ENCODE measurements at places on chromosomes 7 and 10.

DNA sequence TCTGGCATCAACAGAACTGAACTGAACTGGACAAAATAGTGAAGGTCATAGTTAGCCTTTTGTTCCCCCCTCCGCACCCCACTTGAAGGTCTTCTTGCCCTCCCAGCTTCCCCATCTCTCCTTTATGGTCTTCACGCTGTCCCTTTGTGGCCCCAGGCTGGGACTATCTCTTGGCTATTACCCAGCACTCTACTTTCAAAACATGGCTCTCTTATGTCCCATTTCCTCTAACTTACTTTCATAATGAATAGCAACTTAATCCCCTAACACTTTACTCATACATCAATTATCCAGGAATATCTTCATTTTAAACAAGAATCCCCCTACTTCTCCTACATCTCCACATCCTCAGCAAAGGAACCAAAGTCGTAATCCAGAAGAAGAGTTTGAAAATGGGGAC lies 135.3 kb upstream of the ITGB1 start:
- DNase-seq = no peak

DNA sequence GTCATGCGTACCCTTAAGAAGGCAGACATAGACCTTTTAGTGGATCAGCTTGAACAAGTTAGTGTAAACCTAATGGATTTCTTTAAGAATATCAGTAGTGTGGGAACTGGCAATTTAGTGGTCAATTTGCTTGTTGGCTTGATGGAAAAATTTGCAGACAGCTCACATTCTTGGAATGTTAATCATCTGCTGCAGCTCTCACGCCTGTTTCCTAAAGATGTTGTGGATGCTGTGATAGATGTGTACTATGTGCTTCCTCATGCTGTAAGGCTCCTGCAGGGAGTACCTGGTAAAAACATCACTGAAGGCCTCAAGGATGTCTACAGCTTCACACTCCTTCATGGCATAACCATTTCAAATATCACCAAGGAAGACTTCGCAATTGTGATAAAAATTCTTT lies 103.4 kb downstream of the ABCA13 start:
- no peak for DNase-seq

DNA sequence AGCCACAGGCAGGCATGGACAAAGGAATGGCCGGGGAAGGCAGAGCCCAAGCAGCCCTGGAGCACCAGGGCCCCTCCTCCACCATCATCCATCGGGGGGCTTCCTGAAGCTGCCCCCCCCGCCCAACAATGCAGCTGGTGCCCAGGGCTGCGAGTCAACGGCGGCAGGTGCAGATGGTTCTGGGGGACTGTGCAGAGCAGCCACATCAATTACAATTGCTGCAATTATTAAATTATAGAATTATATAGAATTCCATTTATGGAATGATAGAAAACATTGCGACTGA lies 28.3 kb downstream of the EBF3 start:
- no peak for DNase-seq

- no peak for DNase-seq
Observed at GRCh38 chr10:31604096-31604495, 285.1 kb downstream of the ZEB1 start.

DNA sequence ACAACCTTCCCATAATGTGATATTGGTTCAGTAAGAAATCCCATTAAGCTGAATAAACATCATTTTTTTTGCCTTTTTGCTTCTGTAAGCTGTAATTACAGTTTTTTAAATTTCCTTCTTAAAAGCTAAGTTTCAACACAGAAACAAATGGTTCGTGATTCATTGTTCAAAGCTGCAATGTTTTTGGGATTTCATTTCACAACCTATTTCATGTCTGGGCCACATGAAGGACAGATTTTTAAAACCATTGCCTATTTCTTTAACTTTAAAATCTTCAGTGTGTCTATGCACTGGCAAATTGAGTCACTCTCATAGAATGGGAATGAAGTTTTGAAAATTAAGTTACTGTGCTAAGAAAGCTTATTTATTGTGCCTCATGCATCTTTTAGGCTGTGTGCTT lies 66.9 kb downstream of the TFPI2 start:
- DNase-seq = no peak

DNA sequence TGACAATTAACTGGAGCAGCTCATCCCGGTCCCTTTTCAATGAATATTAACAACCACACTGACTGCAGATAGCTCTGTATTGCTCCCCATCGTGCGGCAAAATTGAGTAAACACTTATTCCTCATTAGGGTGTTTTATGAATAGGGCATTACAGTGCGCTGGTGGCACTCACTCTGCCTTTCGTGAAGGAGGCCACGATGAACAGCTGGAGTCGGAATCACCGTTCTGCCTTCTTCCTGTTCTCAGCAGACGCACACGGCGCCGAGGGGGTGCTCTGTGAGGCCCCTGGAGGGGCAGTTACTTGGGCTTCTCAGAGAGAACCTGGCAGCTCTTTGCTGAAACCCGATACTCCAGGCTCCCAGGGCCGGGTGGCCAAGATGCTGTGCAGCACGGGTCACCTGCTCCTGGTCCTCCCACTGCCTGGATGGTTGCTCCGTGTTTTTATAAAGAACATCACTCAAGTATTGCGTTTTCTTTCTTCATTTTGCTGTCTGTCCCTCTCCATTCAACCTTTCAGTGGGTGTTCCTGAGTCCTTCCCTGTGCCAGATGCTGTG lies 241.9 kb downstream of the GLRX3 start:
- DNase-seq = no peak

- DNase-seq = no peak
Observed at GRCh38 chr10:111080224-111080623, 3.4 kb downstream of the ADRA2A start.

DNA sequence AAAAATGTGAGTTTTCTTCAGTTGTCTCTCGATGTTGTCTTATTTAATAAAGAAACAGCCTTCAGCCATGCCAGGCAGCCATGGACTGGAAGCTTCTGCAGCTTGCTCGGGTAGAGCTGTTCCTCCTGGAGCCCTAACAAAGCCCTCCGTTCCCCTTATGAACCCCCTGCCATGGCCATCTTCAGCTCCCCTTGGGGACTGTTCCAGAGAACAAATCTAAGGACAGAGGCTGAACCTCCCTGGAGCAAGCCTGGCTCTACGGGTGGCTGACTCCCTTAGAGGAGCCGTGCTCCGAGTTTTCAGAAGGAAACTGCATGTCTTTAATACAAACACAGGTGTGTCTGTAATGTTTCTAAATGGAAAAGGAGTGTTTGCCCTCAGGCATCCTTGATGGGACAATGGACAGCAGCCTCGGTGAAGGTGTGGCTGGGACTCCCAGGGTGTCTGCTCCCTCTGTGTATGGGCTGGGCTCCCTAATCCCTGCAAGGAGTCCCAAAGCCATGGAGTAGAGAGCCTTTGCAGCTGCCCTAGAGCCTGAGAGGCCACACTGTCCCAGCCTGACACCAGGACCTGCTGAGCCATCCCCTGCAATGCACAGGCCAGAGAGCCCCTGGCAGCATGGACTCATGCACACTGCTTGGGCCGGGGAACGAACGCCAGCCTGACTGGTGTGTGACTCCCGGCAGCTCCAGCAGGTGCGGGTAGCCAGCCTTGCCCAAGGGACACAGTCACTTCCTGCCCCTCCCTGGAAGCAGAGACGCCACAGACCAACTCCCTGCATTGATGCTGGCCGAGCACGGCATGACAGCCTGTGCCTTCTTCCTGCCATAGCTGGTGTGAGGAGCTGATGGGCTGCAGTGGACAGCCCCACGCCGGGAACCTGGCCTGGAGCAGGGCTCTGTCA lies 381.8 kb downstream of the TCERG1L start:
- no peak for DNase-seq

DNA sequence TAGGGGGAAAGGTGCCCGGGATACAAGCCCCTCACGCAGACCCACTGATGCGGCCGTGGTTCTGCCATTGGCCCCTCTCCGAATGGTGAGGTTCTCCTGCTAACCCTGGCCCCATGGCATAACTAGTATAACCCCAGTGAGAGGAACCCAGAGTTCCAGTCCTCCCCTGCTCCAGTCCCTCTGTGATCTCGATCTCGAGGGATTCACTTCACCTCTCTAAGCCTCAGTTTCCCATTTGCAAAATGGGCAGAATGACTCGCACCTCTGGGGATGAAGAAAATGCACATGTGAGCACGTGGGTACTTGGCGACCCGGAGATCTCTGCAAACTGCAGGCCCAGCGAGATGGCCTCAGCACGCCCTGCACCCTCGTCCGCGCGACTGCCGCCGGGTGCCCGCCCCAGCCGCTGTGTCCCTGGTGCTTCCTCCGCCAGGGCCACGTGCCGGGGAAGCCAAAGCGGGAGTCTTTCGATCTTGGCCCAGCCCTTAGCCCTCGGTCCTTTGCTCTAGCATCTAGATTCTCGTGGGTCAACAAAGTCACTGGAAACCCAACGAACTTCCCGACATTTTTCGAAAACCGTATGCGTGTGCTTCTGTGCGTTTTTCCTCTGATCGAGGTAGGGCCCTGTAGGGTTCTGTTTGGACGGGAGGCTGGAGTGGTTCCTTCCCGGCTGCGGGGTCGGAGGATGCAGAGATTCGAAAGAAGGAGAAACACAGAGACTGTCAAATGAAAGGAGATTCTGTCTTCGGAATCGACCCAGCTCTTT lies 169.8 kb downstream of the UBE2H start:
- DNase-seq = no peak

GRCh38 chr7:150648353-150649079 lies 16.3 kb upstream of the GIMAP6 start:
- no peak for DNase-seq

Measured in stimulated activated CD4-positive, alpha-beta T cell treated with anti-CD3 and anti-CD28 coated beads, Interleukin-1b, Interleukin-23, amount 100 ng/mL, for 4 hours (primary cell).